ENCODE measurements at places on chromosomes 4 and X.

DNA sequence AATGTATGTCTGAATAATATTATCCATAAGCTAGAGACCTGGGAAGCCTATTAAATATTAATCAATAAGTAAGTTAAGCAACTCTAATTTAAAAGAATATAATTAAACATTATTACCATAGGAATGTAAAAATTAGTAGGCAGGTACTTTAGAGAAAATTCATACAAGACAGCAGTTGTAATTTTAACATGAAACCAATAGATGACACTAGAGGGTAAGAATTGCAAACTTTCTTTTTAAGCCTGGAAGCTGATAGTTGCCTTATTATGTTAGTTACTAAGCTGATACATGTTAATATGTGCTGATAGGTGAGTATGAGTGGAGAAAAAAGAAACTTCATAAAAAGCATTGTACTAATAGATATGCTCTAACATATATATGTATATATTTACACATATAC lies 1157.4 kb downstream of the FAM133A start:
- DNase-seq: no peak

DNA sequence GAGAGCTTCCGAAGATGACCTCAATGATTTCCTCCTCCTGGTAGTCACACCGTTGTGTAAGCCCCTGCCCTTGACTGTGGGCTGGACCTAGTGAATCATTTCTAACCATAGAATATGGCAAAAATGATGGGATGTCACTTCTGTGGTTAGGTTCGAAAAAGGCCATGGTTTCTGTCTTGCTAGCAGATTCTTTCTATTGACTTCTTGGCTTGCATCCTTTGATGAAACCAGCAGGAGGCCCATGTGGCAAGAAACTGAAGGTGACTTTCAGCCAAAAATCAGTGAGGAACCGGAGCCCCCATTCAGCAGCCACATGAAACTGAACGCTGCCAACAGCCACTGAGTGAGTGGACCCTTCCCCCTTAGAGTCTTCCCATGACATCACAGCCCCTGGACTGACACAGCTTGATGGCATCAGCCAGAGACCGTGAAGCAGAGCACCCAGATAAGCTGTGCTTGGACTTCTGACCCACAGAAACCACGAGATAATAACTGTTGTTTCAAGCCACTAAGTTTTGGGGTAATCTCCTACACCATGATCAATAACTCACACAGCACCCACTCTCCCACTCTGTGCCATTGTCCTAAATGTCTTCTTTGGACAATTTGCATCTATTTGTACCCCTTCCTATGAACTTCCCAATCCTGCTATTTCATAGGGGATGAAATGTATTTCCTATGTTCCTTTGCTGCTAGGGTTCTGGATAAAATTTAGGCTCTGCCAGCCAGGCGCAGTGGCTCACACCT lies 148.0 kb upstream of the STX18 start:
- DNase-seq: no peak

GRCh38 chr4:21571100-21571499 lies 377.5 kb downstream of the KCNIP4 start:
- DNase-seq: no peak

DNA sequence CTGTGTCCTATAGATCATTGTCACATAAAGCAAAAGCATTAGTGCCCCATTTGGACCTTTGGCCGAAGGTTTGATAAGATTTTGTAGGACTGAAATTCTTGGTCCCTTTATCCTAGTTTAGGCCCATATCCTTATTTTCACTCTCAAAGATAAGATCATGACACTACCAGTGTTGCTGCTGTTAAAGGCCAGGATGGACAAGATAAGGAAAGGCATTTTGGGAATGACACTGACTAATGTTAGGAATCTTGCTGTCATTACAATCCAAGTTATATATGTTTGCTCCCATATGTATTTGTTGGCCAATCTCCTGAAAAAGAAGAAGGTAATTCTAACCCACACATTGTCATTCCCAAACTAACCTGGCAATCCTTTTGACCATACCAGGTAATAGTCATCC lies 101.3 kb upstream of the VAMP7 start:
- DNase-seq: no peak

- DNase-seq: no peak
Observed at GRCh38 chr4:156101571-156101970, 147.9 kb upstream of the CTSO start.

DNA sequence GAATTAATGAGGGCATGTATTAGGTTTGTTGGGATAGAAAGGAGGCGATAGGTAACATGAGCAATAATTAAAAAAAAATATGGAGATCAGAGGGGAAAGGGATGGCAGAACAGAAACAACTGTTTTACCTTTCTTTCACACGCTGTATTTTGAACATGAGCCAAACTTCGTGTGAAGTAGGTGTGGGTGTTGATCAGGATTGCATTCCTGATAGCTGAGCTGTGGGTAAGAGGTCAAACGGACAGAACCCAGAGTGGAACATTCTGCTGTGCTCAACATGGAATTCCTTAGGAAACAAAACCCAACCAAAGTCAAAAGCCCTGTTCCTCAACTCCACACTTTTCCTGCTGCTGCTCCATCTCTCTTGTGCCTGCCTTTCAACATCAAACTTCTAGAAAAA lies 162.5 kb upstream of the CASK start:
- DNase-seq: no peak

DNA sequence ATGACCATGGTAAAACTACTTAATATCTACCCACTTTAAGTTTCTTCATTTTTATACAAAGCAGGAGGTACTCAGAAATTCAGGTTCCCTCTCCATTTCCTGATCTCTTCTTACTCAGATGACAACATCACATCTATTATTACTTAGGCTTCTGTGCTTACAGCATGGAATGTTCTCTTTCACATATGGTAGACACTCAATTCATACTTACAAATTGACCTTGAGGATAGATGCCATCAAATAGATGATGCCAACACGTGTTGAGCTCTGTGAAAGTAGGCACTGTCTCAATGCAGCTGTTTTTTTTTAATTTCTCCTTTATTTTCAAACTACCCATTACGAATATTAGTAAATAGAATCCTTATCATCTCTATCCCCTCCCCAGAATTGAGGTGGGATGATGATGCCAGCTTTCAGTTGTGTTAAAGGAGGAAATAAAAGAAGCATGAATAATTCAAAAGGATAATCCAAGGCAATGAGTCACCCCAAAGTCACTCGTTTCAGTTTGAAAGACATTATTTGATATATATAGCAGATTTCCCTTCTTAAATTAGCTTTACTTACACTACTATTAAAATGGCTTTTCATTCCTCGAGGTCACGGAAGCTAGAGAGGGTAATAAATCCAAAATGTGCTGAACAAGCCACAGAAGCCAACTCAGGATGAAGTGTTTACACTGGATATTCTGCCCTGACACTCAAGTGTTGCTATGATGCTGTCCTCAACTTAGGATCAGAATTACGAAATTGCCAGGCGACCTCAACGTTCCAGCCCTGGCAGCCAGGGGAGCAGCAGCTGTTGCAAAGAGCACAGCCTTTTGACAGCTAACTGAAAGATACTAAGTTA lies 124.2 kb upstream of the EOLA2 start:
- no peak for DNase-seq

- DNase-seq: no peak
Observed at GRCh38 chr4:6410664-6411063, 61.8 kb downstream of the PPP2R2C start.

GRCh38 chr4:97953171-97953941 lies 189.9 kb downstream of the STPG2 start:
- no peak for DNase-seq

DNA sequence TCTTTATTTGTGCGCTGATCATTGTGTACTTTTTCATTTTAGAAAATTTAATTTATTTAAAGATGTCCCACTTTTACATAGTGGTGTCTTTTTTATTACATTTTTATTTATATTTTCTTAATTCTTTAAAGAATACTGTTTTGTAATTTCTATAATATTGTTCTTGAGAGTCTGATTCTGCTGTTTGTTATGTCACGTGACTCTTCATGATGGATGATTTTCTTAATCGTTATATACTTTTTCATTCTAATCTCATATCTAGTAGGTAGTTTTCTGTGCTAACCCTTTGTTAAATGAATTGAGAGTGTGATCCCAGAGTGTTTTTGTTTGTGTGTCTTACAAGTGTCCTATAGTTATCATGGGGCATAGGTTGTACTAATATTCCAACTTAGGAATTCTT lies 568.2 kb upstream of the AMOT start:
- DNase-seq: no peak

GRCh38 chr4:120658772-120659171 lies 263.8 kb downstream of the PRDM5 start:
- no peak for DNase-seq

DNA sequence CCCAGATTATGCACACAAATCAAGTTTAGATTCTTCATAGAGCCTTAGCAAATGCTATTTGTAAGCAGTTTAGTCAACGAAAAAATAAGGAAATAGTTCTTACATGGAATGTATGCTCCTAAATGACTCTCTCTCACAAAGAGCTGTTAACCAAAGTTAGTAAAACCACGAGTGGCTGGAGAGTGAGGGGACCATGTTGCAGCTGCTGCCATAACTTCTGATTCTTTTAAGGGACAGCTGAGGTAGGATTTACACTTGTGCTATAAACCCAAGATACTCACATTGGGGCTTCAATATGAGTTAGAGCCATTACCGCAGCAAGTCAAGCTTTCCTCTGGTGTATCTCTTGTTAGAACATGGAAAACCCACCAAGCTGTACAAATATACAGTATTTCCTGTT lies 2.7 kb downstream of the DOCK11 start:
- no peak for DNase-seq

DNA sequence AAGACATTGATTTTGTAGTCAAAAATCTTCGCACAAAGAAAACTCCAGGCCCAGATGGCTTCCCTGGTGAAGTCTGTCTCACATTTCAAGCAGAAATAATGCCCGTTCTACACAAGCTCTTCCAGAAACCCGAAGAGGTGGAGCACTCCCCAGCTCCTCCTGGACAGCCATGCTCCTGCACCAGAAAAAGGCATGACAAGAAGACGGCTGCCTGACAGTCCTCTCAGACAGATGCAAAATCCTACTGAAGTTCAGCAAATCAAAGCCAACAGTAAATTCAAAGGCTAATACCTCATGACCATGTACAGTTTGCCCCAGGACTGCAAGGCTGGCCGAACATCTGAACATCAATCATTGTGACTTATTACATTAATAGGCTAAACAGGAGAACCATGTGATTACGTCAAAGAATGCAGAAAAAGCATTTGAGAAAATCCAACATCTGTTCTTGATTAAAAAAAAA lies 30.8 kb upstream of the MXD4 start:
- peak; percentile 57 for DNase-seq

- DNase-seq: peak; percentile 92
Observed at GRCh38 chrX:47619486-47620302, at the start of gene SYN1. SYN1 (minus strand) TSS chrX:47619857; CDS start chrX:47619728, 129 bp downstream.

DNA sequence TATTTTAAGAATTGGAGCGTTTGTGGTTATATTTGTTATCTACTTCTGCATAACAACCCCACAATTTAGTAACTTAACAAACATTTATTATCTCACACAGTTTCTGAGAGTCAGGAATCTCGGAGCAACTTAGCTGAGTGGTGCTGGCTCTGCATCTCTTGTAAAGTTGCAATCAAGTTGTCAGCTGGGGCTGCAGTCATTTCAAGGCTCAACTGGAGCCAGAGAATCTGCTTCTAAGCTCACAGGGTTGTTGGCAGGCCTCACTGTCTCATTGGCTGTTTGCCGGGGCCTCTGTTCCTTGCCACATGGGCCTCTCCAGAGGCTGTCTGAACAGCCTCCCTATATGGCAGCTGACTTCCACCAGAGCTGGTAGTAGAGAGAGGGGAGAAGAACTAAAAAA lies 281.2 kb upstream of the GNPDA2 start:
- DNase-seq: no peak

GRCh38 chr4:176654565-176655216 lies 138.0 kb downstream of the VEGFC start:
- no peak for DNase-seq

DNA sequence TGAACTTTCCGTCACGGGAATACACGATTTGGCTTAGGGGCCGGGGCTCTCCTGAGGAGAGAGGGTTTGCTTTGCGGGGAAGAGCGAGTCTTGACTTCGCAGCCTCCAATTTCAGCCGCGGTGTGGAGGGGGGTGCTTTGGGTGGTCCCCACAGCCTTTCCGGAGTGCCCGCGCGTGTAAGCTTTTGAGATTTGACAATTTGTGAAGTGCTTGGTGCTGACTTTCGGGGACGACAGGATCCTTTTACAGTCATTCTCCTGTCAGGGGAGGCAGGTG lies 355 bp downstream of the SCML1 start:
- DNase-seq: peak; percentile 2

Data from cerebellum (tissue), 4 donors.